ENCODE measurements at places on chromosomes 2 and 18.

GRCh38 chr18:11689669-11690565 lies 853 bp downstream of the GNAL start:
- DNase-seq = no peak

GRCh38 chr2:42979416-42979869 lies 187.1 kb upstream of the HAAO start:
- DNase-seq = no peak

DNA sequence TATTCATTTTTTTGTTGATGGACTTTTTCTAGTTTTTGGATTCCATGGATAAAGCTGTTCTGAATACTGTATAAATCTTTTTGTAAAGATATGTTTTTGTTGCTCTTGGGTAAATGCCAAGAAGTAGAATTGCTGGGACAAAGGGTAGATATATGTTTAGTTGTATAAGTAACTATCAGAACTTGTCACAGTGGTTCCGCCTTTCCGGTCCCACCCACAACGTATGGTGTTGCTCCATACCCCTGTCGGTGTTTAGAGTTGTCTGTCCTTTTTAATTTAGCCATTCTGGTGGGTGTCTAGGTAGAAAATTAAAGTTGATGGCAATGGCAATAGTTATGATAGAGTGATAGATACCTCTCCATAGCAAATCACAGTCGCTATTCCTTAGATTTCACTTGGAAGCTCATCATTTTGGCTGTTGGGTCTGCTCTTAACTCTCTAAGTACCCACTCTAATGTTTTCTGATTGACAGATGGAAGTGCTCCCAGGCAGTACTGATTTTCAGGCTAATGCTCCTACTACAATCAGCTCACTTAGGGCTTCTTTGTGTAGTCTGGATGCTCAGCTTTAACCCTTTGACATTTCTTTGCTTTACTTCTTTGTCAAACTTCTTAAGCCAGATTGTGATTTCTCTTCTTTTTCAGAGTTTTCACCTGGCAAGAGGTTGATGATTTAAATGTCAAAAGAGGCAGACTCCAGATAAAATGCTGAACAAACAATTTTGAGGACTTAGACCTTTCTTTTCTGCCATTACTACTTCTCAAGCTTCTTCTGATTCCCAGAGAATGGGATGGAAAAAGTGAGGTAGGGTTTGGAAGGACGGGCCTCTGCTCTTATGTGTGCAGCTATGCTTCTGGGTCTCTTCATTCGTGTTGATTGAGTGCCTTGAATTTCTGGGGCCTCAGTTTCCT lies 156.4 kb downstream of the AQP4 start:
- DNase-seq = no peak

DNA sequence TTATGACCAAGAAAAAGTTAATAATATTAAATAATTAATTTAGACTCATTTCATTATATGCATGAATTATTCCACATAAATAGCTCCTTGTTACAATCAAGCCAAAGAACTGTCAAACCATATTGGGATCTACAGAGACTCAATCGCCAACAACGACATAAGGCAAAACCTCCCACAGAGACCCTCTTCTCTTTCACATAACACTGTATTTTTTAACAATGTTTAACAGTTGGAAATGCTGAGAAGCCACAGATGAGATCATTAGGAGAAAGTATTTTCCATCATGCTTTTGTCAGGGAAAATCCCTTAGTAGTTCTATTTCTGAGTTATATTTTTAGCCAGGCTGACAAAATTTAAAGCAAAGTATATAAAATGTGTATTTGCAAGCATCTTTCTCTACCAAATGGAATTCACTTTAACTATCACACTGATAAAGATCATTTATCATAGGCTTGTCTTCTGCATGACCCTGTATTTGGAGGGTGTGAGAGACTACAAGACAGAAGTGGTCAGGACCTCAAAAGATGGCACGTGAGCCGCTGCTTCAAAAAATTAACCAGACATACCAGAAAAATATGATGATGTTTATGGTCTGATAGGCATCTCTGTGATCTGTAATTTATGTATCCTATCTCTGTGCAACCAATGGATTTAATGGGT lies 383.8 kb downstream of the NRXN1 start:
- no peak for DNase-seq

DNA sequence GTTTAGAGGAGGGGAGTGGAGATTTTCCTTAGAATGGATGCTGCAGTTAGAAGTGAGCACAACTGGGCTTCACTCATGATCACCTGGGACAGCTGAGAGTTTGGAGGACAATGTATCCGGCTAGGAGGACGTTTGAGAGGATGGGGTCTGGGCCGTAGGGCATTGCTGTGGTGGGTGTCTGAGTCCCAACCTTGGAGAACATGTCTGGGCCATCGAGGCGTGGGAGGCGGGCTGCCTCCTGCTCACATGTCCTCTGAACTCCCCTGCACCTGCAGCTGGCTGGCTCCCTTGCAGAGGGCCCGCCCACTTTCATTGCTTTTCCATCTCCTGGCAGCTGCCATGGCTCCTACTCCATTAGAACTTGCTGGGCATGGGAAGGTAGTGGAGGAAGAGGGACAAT lies 203.0 kb upstream of the PXDN start:
- peak; percentile 26 for DNase-seq

GRCh38 chr2:165563468-165564225 lies 94.1 kb downstream of the CSRNP3 start:
- no peak for DNase-seq

DNA sequence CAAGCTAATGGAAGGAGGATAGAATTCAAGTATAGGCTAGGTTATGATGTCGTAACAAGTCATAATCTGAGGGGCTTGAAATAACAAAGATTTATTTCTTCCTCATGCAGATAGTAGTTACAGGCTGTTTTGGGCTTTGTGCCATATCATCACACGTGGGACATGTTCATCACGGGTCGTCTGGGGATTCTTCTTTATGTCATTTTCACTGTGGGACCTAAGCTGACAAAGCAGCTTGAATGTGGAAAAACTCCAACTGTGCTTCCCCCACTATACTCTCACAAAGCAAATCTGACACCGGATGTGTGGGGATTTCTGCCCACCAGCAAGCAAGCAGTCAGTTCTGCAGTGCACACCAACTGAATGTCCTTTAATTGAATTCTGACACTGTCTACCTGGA lies 124.8 kb downstream of the LTBP1 start:
- no peak for DNase-seq

DNA sequence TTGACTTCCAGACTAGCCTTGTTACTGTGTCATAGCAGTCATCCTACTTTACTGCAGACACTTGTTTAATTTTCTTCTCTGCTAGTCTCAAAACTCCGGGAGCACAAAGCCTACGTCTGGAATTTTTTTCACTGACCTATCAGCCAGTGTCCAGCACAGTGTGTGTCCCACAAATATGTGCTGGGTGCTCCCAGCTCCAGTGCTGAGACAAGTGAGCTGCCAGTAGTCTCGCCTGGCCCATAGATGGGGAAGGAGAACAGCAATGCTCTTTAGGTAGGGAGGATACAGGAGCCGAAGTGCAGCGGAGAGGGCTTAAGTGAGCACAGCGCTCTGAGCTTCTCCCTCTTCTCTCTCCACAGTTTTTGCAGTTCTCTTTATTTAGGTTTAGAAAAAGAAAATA lies 34.0 kb downstream of the ARHGAP28 start:
- DNase-seq = no peak

GRCh38 chr2:187009483-187010239 lies 160.7 kb upstream of the ZSWIM2 start:
- no peak for DNase-seq

DNA sequence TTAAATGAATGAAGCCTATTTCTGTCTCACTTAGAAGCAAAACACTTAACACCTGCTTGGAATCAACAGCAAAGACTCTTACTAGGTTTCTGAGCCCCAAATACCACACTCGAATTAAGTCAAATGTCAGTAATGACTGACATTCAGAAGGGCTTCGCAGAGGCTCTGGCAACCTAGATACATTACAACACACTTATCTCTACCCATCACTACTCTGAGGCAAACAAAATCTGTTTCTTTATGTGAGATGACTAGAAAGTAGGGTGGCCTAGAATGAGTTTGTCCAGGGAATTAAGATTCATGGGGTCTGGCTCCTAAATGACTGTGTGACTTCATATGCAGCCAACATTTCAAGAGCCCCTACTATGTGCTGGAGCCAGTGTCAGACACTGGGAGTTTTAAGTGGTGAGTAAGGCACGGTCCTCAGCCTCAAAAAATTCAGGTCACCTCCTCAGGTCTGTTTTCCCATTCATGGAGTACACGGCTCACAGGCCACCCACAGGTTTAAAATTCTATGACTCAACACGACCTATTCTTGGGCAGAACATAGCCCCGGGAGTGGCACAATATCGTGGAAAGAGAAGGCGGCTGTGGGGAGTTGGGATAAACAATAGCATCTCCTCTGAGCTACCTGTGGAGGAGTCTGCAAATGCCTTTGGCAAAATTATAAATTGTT lies 150.3 kb upstream of the ZFP36L2 start:
- no peak for DNase-seq

DNA sequence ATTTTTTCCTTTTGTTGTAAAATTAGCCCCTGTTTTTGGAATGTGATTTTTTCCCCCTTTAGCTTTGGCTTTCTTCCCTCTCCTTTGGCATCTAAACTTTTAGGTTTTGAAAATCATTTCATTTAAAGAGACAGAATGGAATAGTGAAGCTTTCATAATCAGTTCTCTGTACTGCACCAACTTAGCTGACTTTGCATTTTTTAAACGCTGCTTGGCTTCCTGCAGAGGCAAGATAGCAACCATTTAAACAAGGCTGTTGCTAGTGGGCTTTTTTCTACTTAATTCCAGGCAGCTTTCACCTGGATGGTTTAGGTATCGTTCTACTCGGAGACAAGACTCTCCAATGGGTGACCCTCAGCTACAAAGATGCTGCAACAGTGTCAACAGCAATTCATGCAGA lies 267.9 kb upstream of the PKDCC start:
- no peak for DNase-seq

- DNase-seq = no peak
Measured at GRCh38 chr2:174745142-174745541, 19.1 kb downstream of the CHRNA1 start.

- no peak for DNase-seq
Measured at GRCh38 chr18:24022161-24022560, 7.6 kb downstream of the TTC39C start.

DNA sequence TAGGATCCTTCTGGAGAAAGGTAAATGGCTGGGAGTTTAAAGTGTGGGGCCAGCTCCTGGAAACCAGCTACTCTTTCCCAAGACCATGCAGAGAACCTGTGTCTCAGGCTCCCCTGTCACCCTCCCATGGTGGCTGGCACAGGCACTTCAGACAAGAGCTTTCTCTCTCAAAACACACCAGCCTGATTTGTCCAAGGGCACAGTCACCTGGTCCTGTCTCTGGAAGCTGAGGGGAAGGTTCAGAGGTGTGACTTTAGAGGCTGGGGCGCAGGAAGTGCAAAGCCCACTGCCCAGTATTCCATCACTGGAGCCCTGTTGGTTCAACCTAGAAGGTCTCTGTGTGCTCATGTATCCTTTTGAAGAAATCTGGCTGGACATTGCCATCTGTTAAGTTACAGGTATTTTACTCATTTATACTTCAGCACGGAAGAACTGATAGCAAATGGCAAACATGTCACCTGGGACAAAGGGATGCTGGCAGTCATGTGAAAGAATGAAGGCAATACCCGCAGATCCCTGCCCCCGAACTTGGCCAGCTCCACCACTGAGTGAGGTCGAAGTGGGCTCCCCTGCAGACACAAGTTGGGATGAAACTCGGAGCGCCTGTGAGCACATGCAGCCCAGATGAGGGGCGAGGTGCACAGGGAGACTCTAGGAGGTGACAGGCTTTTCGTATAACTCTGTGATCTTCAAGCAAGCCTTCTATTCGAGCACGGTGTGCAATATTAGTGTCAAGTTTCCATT lies 96.9 kb upstream of the MGAT4A start:
- no peak for DNase-seq

DNA sequence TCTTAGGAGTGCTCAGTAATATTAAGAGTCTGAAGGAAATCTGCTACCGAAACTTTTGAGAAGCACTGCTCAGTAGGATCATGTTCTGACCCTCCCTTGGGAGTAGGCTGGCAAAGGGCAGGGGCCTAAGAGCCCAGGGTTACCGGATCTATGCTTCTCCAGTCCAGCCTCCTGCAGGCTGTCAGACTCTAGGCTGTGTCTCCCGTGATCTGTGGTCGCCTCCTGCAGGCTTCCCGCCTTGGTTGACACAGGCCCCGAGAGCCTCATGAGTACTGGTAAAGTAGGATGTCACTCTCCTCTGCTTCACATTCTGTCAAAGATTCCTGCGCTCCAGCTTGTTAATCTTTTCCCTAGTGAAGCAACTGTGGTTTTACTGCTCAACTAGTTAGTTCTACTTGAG lies 647.8 kb upstream of the RAB6C start:
- DNase-seq = peak; percentile 11

DNA sequence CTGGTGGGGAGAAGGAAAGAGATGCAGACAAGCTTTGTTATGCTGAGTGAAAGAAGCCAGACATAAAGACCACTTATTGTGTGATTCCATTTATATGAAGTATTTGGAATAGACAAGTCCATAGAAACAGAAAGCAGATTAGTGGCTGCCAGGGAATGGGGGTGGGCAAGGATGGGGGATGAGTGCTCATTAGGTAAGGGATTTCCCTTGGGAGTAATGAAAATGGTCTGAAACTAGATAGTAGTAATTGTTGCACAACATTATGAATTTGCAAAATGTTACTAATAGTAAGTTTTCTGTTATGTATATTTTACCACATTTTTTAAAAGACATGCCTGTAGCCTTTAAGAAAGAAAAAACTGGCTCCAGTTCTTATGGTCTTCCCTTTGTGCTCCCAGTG lies 154.9 kb downstream of the LNPK start:
- no peak for DNase-seq

- no peak for DNase-seq
Measured at GRCh38 chr2:64104933-64105332, 39.3 kb downstream of the PELI1 start.

GRCh38 chr2:151470556-151470955 lies 60.9 kb downstream of the RIF1 start:
- no peak for DNase-seq

- DNase-seq = no peak
Measured at GRCh38 chr18:47611649-47612048, 318.8 kb downstream of the SMAD2 start.

DNA sequence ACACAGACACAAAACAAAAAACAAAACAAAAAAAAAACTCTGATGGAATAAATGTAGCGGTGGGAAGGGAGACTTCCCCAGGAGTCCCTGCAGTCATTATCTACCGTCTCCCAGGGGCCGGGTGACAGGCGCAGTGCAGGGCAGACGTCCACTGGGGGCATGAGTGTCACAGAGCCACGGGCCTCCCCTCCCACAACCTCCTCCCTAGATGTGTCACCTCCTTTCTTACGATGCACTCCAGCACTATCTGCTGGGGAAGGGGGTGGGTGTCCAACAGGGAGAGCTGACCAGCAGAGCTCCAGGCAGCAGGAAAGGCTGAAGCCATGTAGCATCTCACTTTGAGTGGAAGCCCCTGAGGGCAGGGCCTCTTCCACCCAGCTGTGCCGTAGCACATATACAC lies 84.5 kb downstream of the LONRF2 start:
- DNase-seq = no peak

DNA sequence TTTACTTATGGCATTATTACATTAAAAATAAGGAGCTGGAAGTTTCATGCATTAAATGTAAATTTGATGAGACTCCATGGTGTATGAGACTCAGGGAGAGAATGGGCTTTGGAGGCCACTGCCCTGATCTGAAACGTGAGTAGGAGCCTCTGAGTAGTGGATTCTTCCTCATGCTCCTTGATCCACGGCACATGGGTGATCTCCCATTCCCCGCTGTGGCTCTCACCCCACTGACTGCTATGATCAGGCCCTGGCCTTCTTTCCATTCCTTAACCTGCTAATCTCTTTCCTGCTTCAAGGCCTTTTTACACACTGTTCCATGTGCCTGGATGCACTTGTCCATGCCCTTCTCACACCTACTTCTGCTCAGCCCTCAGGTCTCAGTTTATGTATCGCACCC lies 68.4 kb downstream of the SMAD7 start:
- DNase-seq = no peak

- DNase-seq = no peak
Measured at GRCh38 chr2:199977984-199978415, 22.6 kb downstream of the MAIP1 start.
